Ovary (tissue), 10 donors: ENCODE measurements at places on chromosomes 7 and 10.

GRCh38 chr10:104324221-104324686, 14.0 kb downstream of the ITPRIP start:
- peak; percentile 7 for DNase-seq

GRCh38 chr10:29067161-29067560, 221.7 kb upstream of the LYZL1 start:
- DNase-seq, result no peak

DNA sequence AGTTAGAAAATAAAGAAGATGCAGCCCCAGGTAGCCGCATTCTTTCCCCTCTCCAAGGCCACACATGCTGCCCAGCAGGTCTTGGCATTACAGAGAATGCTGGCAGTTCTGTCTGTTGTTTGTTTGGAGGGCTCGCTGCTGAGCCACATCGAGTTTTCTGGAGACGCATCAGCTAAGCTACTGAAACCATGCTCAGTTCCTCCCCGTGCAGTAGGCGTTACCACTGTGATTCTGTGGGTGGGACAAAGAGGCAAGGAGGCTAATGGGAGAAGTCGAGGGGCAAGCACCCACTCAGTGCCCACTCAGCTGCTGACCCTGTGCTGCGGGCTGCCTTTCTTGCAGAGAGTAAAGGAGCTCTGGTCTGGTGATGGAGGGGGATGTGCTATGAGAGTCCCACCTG, 15.5 kb upstream of the GTPBP4 start:
- no peak for DNase-seq

DNA sequence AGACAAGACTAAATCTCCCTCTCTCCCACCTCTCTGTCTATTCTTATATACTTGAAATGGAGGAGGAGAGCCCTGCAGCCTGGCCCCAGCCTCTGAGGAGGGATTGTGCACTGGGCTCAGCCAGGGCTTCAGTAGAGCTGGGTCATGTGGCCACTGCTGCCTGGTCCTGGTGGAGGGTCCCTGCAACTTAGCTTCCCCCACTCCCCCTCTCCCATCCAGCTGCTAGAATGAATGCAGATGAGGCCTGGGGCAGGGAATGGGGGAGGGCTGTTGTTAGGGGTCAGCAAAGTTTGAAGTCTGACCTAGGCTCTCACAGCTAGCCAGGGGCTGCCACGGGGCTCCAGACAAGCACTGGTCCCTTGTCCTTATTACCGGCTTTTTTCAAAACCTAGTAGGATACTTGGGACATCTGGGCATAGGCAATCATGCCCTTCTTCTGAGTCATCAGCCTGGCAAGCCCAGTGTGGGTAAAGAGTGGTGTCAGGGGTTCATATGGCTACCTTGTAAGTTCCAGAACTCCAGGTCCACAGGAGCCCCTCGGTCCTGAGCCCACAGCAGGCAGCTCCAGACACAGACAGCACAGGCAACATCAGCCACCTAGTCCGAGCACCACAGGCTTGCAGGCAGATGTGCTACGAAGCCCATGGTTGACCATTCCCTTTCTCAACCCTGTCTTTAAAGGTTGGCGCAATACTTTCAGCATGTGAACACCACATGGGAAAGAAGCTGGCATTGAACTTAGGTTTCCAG, 12.8 kb upstream of the CXCL12 start:
- no peak for DNase-seq

DNA sequence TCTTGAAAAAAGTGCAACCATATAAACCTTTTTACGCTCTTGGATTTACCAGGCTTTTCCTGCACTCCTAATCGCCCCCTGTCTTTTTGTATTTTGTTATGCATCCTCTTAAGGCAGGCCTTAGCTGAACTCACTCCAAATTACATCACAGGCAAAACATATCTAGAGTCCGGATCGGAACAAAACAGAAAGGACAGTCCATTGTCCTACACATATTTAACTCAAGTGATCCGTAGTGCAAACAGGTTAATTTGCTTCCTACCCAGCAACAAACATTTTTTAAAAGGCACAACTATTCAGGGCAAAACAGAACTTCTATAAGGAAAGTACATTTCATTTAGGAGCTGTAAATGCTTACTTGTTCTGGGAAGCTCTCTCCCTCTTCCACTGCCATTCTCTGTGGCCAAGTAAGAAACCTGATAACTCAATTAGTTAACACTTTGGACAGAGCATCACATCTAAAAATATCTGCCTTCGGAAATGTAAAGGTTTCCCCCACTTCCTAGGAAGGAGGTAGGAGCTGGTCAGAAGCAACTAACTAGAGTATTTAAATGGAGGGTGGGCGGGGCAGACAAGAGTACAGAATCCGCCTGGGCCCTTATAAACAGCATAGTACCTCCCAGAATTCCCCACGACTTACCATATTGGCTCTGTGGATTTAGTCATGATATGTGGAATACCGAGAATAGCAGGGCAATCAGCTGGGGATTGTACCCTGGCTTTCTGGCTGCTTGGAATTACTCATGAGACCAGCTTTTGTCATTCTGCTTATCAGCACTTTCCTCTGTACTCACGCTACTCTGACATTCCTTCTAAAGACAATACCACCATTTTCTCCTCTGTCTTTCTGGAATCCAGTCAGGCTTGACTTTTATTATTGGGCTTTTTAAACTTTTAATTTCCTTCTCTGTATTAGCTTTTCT, 89.5 kb downstream of the ANK3 start:
- no peak for DNase-seq

GRCh38 chr7:55514546-55515265, 57.6 kb downstream of the VOPP1 start:
- no peak for DNase-seq

DNA sequence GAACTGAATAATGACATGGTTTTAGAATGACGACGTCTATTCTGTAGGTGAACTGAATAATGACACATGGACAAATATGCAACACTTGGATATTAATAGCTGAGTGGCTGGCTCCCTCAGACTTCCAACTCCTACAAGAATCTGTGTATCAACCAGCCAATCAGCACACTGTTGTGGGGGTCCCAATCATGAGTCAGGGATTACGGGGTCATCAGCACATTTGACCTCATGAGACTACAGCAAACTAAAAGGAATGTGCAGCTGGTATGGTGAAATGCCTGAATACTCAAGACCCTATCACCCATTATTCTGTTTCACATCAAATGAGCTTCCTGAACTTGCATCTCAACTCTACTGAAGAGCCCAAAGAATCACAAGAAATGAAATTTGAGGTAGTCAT, 192.5 kb downstream of the ANK3 start:
- DNase-seq, result no peak

DNA sequence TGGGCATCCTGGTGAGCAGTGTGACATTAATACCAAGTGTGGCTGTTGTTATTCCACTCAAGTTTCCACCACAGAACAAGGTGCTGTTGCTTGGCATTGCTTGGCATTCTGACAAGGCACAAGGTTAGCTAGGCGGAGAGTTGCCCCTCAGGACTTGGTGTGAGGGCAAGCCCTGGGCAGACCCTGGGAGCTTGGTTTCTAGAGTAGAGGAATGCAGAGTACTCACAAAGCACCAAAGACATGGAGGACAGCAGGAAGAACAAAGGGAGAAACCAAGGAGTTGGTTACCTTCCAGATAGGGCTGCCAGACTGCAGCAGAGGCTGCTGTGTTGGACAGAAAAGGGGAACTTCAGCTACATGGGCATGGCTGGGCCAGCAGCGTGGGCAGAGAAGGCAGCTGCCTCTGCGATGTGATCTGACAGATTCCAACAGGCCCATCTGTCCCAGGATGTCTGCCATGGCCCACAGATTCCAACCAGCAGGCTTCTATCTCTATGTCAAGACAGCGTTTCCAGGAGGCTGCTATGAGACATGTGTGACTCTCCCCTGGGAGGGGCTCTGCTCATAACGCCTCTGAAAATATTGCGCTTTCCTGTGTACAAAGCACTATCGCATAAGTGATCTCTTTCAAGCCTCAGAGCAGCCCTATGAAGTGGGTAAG, 1.8 kb downstream of the GOLGA7B start:
- DNase-seq, result no peak

GRCh38 chr10:104452977-104453376, 99.3 kb downstream of the CFAP58 start:
- no peak for DNase-seq

- DNase-seq, result no peak
These were observed 120.6 kb upstream of the AGK start for GRCh38 chr7:141430455-141431139.

DNA sequence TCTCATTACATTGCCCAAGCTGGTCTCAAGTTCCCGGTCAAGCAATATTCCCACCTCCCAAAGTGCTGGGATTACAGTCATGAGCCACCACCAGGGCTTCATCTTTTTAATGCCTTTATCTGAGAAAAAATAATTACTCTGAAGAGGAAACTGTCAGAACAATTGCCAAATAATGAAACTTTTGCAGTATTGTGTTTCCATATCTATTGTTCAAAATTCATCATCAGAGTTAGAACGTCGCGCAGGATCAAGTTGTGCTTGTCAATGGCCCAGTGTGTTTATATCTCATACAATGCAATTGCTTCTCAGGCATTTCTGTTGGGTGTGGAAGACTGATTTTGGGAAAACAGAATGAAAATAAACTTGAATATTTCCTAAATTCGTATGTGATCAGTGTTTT, 143.1 kb downstream of the ARID5B start:
- no peak for DNase-seq

- peak; percentile 6 for DNase-seq
These were observed 37.9 kb downstream of the ELFN1 start for GRCh38 chr7:1707756-1708595.

- no peak for DNase-seq
These were observed 61.9 kb upstream of the MAGI2 start for GRCh38 chr7:79515358-79515757.

GRCh38 chr10:119845656-119846055, 27.0 kb downstream of the MCMBP start:
- DNase-seq, result no peak

DNA sequence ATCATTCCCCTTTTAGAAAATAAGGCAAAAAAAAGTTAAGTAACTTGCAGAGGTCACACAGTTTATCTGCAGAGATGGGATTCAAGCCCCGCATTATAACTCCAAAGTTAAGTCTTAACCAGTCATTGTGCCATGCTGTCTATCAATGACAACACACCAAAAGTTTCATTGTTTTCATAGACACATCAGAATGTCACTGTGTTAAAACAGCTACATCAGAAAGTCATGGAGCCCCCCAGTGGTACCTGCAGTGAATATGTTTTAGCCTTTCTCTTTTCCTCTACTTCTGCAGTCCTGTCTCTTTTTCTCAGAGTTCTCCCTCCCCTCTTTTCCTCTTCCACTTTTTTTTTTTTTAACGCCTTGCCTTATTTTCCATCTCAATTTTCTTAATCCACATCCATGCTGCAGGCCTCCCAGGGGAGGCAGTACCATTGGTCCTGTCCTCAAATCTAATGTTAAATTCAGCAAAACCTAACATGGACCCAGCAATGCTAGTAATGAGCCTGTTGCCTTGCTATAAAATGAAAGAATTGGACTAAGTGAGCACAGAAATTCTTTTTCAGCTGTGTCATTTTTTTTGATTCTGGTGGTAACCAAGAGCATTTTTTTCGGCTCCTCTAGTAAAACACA, 3.8 kb upstream of the NRCAM start:
- no peak for DNase-seq

DNA sequence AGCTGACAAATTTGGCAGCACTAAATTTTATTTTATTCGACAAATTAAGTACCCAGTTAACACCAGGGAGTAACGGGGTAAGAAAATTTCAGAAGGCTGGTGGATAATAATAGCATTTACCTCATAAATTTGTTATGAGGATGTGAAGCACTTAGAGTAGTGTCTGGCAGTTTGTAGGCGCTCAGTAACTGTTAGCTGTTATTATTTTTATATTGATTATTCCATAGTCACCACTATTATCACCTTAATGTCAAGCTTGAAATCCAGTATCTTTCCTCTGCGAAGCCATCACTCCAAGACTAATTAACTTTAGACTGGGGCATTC, 563 bp upstream of the COA1 start:
- no peak for DNase-seq

- DNase-seq, result no peak
These were observed at the start of gene GIMAP1 for GRCh38 chr7:150716368-150716767. Gene GIMAP1 (plus strand): TSS chr7:150716613. CDS start chr7:150719048, 2,435 bp downstream.

- no peak for DNase-seq
These were observed 80.4 kb downstream of the UBE3C start for GRCh38 chr7:157219154-157219553.

DNA sequence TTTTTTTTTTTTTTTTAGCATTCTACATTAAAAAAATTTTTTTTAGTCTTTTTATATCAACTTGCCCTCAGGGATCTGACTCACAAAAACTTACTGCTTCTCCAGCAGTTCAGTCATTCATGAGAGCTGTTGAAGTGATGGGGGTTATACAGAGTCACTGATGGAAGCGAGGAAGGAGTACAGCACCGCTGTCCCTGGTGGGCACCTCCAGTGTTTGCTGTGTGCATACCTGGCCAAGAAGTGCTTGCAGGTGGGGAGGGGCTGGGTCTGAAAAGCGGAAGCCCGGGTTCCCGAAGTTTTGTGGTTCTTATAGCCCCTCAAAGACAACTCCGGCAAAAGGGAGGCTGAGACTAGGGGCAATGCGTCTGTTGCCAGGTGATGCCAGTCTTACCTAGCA, 46.2 kb downstream of the MINDY4 start:
- DNase-seq, result no peak

DNA sequence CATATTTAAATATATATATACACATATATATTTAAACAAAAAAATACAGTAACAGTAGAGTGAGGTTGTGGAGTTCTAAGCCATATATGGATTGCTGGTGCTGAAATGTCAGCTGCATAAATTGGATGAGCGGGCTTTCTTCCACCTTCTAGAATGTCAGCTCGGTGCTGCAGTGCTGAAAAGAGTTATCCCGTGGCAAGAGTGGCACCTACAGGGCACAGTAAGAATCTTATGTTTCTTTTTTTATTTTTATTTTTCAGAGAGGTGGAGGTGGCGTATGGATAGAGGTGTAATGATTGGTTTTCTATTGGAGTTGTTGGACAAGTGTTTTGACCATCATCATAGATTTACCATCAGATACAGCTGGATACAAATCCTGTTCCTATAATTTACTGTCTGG, 86.2 kb upstream of the DYNC1I1 start:
- DNase-seq, result peak; percentile 68

DNA sequence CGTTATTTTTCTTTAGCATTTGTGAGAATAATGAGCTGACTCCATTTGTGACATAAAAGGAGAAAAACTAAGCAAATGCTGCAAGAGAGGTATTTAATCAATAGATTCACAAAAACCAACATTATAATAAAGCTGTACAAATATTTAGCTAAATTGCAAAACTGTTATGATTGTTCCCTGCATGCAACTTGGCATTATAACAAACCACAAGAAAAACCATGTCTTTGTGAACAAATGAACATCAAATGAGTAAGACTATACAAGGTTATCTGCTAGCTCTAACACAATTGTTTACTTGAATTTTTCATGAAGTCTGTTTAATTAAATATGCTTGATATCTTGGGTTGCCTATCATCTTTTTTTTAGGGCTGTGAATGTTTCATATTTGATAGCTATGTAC, 50.8 kb upstream of the PPP1R9A start:
- no peak for DNase-seq

GRCh38 chr10:28768227-28768626, 90.9 kb downstream of the BAMBI start:
- no peak for DNase-seq
